Activated naive CD4-positive, alpha-beta T cell treated with anti-CD3 and anti-CD28 coated beads, Interleukin-2, amount 10 ng/mL, durations not matched to agents 5 hours and 36 hours (primary cell): ENCODE measurements at places on chromosomes 16 and 17. TPM values are rescaled to one million over a fixed set of nuclear protein-coding genes. Genes with fewer than 3 reads are reported as not detected.

The SLC35G6 gene
- total RNA-seq: not detected

The AIPL1 gene
- total RNA-seq: not detected

The RAD51C gene
- total RNA-seq: 49.7 TPM

The OTOA gene
- 0.07 TPM for total RNA-seq

The KRT17 gene
- not detected for total RNA-seq

The ADORA2B gene
- 0.98 TPM for total RNA-seq

The C17orf75 gene
- total RNA-seq: 35.7 TPM

The ABCA8 gene
- total RNA-seq: not detected

The NOTUM gene
- 0.30 TPM for total RNA-seq

The DNAI2 gene
- 1.4 TPM for total RNA-seq
